ENCODE measurements at places on chromosomes 4 and X. TPM values are rescaled to one million over a fixed set of nuclear protein-coding genes. Genes with fewer than 3 reads are reported as not detected.

- no peak for DNase-seq
Observed at GRCh38 chr4:99117876-99118693, 26.0 kb downstream of the ADH4 start.

Gene DOCK11
- total RNA-seq: 13.2 TPM

DNA sequence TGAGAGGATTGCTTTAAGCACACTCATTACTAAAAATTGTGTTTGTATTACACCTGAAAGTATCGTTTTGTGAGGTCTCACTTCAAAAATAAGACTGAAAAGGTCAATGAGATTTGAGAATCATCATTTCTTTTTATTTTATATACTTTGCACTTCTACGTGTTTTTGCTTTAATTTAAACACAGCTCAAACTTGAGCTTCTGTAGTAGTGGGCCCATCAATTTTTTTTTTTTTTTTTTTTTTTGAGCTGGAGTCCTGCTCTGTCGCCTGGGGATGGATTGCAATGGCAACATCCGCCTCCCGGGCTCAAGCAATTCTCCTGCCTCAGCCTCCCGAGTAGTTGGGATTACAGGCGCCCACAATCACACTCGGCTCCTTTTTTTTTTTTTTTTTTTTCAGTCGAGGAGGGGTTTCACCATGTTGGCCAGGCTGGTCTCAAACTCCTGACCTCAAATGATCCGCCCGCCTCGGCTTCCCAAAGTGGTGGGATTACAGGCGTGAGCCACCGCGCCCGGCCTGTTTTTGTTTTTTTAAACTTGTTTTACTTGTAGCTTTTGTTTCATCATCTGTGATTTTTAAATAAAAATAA is 1.5 kb downstream of the GSTCD start:
- no peak for DNase-seq

- no peak for DNase-seq
Observed at GRCh38 chrX:13048280-13048679, 3.9 kb upstream of the FAM9C start.

Gene SYP
- 10.8 TPM for total RNA-seq

Gene FAM184B
- 0.16 TPM for total RNA-seq

Measured in neural crest cell (in vitro differentiated cells).